Activated T-helper 1 cell treated with Interleukin-2 at 50 U/mL for 16 hours (primary cell): ENCODE measurements at places on chromosomes 11 and 22.

DNA sequence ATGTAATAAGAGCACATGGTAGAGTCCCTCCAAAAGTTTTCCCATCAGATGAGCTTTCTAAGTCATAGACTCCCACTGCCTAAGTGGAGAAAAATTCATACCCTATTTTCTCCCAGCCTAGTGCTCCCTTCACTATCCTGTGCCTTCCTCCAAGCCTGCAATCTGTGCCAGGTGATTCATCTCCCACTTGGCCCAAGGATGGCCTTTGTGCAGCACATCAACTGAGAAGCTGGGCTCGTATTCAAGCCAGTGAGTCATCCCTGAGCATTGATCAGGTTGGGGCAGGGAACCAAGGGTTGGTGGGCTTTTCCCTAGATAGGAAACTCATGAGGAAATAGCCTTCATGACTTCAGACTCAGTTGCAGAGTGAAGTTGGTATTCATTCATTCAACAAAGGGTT, 64.6 kb downstream of the PANX1 start:
- no peak for DNase-seq

DNA sequence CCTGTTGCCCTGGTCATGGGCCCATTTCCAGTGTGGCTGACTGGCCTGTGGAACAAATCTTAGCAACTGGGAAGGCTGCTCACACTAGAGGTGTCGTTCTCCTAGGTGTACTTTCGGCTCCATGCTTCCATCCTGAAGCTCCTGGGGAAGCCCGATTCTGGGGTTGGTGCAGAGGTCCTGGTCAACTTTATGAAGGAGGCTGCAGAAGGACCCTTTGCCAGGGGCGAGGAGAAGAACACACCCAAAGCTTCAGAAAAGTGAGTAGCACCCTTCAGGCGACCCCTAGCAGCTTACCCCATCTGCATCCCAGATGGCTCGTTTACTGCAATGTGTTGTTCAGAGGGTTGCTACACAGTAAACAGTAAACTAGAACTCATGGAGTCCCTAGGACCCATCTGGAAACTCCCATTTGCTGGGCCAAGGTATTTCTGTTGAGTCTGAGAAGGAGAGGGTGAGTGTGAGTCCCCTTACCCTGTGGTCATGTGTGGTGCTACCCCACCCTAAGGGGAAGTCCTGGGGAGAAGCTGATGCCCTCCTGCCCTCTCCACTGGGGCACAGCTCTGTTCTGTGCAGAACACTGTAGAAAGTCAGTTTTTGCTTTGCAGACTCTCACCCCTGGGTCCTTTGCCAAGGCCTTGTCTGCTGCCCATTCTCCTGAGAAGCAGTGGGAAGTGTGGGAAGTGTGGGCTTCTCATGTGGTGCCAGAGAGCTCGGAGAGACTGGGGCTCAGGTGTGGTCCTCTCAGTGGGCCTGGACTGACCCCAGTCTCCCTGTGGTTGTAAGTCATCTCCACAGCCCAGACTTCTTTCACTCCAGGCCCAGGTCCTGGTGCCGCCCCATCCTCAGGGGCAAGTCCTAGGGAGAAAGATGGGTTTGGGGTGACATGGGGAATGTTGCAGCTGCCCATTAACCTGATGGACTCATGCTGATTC, 85.0 kb downstream of the CABIN1 start:
- DNase-seq = no peak

- DNase-seq = no peak
Observed at GRCh38 chr11:122189229-122189628, 73.2 kb upstream of the BLID start.

GRCh38 chr11:9753021-9753420, 89.1 kb downstream of the SWAP70 start:
- DNase-seq = no peak

GRCh38 chr11:132080127-132080526, 709.7 kb downstream of the NTM start:
- DNase-seq = no peak

DNA sequence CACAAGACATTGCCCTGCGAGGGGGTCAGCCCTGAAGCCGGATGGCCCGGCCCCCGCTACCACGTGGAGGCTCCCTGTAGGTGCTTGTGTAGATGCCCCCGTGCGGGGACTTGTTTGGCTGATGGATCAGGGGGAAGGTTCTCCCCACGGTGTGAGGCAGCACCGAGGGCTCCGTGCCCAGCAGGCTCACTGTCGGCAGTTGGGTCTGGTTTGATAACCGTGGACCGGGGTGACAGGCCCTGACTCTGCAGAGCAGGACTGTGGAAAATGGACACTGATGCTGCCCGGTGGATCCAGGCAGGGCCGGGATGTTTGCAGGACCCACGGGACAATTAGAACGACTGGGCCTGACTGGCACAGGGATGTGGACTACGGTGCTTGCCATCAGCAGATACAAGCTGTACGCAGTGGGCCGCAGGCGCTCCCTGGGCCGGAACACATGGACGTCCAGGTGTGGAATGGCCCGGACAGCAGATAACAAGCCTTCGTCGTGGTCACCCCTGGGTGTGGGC, 19.0 kb downstream of the KCNQ1 start:
- DNase-seq = no peak

DNA sequence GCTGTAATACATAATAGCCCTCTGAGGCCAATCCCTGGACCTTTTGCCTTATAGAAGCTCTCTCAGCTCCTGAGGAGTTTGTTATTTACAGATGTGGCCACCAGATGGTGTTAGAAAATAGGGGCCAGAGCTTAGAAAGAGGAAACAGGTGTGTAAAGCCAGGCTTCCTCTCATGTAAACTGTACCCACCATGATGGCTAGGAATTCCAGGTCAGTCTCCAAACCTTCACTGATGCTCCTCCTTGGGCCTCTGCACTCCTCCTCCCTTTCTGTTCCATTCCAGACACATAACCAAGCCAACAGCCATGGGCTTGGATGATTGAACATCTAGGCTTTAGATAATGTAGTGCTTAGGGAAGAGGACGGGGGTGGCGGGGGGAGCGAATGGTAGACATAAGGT, 39.7 kb downstream of the USP35 start:
- no peak for DNase-seq

GRCh38 chr11:73154178-73154577, 12.1 kb upstream of the FCHSD2 start:
- DNase-seq = no peak

DNA sequence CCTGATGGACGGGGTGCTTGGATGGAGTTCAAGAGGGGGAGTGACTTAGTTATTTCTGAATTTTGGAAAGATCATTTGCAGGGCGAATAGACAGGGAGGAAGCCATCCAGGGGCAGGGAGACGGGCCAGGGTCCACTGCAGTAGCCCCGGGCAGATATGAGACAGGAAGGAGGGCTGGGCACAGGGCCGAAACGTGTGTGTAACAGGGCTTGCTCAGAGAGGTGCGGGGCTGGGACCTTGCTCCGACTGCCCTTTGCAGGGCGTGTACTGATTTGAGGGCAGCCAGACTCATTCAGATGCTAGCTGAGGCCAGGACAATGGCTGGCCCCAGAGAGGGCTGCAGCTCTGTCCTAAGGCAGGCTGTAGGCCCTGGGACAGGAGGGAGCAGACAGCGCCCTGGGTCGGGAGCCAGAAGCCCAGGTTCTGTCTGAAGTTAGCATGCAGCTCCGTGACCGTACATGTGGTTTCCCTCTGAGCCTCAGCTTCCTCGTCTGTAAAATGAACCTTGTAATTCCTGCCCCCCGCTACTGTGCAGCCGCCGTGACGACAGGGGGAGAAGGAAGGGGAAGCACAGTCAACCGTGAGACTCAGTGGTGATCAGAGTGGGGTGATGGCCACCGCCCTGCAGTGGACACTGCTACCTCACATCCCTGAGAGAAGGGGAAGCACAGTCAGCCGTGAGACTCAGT, 103.4 kb downstream of the PHF21B start:
- no peak for DNase-seq

- DNase-seq = no peak
Observed at GRCh38 chr22:31866918-31867317, 77.4 kb upstream of the YWHAH start.

- no peak for DNase-seq
Observed at GRCh38 chr11:133501643-133502539, 30.4 kb downstream of the OPCML start.
